Esophagus mucosa (tissue), 1 donor: ENCODE measurements at places on chromosomes 12 and 14.

DNA sequence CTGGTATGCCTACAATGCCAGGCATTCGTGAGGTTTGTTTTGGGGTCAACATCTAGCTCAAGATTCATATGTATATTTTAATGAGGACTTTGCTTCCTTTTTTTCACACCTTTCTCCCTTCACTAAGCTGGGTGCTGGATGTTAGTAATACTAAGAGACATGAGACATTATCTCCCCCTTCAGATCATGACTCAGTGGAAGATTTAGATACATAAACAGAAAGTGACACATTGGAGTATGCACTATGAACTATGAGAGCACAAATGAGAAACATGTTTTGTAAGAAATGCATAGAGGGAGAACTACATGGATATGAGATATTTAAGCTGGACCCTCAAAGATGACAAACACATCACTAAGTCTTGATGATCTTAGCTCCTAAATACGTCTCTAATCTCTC lies 286.3 kb downstream of the RPAP3 start:
- ATAC-seq: no peak

- ATAC-seq: no peak
These were observed 445.4 kb downstream of the SOX5 start for GRCh38 chr12:23504043-23504442.

DNA sequence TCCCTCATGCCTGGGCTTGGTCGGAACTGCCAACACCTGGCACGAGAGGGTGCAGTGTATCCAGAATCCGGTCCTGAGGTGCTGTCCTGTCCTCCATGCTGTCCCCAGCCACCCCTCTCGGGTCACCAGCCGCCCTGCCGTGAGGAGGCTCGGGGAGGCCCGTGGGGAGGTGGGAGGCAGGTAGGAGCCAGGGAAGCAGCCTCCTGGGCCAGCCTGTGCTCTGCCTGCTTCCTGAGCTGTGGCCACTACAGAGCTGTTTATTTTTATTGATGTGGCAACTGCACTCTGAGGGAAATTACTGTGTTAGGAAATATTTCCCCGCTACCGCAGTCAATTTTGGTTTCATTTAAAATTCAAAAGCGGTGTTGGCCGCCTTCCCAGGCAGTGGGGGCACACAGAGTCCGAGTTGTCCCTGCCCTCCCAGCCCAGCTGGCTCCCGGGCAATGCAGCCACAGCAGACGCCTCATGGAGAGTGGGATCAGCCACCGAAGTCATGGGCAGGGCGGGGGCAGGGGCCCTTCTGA lies 18.3 kb downstream of the NOC4L start:
- no peak for ATAC-seq

DNA sequence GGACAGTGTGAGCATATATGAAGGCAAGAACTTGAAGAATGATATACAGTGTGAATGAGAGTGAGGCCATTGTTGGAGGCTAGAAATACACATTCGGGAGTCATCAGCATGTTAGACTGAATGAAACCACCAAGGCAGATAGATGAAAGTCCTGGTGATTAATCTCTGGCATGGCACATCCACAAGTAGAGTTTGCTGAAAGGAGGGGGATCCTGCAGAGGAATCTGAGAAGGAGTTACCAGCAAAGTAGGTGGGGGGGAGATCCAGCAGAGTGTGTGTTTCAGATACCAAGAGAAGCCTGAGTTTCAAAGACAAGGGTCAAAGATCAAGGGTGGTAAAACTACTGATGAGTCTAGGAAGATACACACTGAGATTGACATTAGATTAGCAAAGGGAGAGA lies 426.7 kb upstream of the DCN start:
- no peak for ATAC-seq

- no peak for ATAC-seq
These were observed 196.2 kb downstream of the CHST11 start for GRCh38 chr12:104652910-104653309.

DNA sequence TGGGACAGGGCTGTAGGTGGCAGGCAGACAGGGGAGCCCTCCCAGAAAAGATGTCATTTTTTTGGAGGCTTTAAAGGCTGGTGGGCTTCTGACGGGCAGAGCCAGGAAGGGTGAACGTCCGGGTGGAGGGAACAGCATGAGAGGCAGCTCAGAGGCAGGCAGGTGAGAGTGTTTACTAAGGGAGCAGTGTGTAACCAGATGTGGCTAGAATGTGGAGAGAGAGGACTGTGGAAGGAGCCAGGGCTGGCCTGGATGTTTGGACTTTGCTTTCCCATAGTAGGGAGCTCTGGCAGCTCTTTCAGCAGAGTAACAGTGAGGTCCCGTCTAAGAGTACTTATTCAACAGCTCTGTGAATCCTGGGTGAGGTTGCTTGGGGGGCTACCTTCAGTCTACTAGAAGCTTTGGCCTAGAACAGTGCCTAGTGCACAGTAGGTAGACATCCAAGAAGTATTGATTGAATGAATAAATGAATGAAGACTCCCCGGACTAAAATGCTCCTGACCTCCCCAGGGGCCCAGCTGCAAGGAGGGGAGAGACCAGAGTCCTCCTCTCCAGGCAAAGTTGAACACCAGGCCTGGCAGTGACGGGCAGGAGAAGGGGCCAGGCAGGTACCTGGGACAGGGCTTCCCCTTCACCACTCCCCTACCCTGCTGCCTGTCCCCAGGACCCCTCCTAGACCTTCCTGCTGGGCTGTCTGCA lies 8.5 kb downstream of the FAM222A start:
- ATAC-seq: no peak

- ATAC-seq: no peak
These were observed 16.5 kb downstream of the BDKRB2 start for GRCh38 chr14:96221109-96221650.
